Bronchial epithelial cell (primary cell): ENCODE measurements at places on chromosomes 13 and 19. TPM values are rescaled to one million over a fixed set of nuclear protein-coding genes. Genes with fewer than 3 reads are reported as not detected.

GRCh38 chr19:11208561-11209471 lies 11.5 kb upstream of the KANK2 start:
- no peak for DNase-seq

GRCh38 chr19:48085076-48085475 lies 25.5 kb downstream of the PLA2G4C start:
- no peak for DNase-seq

The ZNF256 gene
- total RNA-seq, result 8.3 and 8.4 TPM in 2 replicates

DNA sequence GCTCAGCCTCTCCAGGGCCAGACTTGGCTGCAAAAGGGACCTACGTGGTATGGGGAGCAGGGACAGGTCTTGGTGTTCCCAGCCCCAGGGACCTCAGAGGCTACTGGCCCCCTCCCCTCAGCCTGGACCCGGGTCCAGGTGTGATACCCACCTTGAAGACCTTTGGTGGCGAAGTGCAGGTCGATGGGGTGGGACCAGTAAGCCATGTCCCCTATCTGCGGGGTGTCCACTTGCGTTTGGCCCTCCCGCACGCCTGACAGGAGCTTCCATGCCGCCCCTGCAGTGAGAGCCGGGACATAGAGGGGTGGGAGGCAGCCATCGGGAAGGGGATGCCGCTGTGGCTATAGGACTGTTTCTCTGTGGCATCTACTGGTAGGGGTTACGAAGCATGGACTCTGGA lies 4.0 kb upstream of the TGFB1 start:
- DNase-seq, result no peak

The CNFN gene
- total RNA-seq, result 1.7 TPM in 1 of 2 replicates, not detected in the other

GRCh38 chr13:97023117-97023516 lies 28.8 kb upstream of the OXGR1 start:
- DNase-seq, result no peak

- no peak for DNase-seq
Measured at GRCh38 chr13:98874029-98874397, 103.9 kb downstream of the DOCK9 start.

The SYT3 gene
- not detected in 2 replicates for total RNA-seq

DNA sequence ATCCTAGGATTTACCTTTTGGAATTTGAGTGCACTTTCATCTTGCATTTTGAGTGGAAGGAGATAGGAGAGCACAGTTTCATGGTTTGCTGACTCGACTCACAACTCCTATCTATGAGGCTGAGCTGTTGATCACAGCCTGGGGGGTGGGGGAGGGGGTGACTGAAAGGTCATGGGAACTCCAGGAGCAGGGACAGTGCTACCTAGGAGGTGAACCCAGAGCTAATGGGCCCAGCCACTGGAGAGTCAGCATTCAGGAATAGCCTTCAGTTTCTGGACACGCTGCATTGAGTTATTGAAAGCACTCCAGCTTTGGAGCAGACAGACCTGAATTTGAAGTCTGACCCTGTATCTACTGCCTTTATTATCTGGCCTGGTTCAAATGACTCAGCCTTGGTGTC lies 339.9 kb downstream of the SLC7A1 start:
- no peak for DNase-seq

GRCh38 chr13:108096301-108096915 lies 118.9 kb downstream of the LIG4 start:
- no peak for DNase-seq

- peak; percentile 17 for DNase-seq
Measured at GRCh38 chr13:29698106-29698505, 102.6 kb upstream of the SLC7A1 start.

The GPR12 gene
- total RNA-seq, result not detected in 2 replicates

GRCh38 chr13:78215458-78216108 lies 297.0 kb upstream of the EDNRB start:
- DNase-seq, result no peak

The FOXA3 gene
- not detected in 2 replicates for total RNA-seq

The CEACAM6 gene
- total RNA-seq, result 13.7 and 41.6 TPM in 2 replicates

DNA sequence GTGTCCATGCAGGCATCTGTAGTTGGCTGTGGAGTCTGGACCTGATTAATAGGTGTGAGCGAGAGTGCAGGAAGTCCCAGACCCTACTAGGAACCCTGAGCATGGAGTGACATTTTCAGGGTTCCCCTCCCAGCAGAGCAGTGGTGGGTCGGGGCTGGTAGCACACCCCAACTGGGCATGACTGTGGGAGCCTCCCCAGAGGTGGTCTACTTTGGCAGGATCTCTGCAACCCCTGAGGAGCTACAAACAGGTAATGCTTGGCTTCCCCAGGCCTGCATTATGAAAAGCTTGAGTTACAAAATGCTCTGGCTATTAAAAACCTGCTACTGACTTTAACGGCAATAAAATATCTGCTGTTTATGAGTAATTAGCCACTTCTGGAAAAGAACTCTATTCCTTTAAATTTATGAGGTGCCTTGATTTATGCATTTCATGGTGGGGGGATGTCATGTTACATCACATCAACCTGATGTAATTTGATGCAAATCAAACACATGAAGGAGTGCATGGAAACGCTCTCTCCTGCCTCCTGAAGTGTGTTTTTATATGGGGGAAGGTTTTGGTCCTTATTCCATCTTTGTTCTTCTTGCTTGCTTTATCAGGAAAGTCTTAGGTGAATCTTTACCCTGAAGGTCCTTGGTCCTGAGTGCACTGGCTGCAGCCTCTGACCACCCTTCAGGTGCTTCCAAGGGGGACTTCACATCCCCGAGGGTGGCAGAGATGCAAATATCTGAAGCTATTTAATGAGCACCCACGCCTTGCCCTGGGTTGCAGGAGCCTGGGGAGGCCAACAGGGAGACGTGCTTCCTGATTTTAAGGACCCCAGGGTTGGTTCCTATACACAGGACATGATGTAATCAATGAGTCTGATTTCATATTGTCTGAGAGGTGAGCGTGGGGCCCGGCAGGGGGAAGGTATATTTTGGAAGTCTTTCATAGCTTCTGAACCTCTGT lies 54.0 kb downstream of the ZNF536 start:
- DNase-seq, result no peak

The EPN1 gene
- total RNA-seq, result 28.2 and 80.5 TPM in 2 replicates

DNA sequence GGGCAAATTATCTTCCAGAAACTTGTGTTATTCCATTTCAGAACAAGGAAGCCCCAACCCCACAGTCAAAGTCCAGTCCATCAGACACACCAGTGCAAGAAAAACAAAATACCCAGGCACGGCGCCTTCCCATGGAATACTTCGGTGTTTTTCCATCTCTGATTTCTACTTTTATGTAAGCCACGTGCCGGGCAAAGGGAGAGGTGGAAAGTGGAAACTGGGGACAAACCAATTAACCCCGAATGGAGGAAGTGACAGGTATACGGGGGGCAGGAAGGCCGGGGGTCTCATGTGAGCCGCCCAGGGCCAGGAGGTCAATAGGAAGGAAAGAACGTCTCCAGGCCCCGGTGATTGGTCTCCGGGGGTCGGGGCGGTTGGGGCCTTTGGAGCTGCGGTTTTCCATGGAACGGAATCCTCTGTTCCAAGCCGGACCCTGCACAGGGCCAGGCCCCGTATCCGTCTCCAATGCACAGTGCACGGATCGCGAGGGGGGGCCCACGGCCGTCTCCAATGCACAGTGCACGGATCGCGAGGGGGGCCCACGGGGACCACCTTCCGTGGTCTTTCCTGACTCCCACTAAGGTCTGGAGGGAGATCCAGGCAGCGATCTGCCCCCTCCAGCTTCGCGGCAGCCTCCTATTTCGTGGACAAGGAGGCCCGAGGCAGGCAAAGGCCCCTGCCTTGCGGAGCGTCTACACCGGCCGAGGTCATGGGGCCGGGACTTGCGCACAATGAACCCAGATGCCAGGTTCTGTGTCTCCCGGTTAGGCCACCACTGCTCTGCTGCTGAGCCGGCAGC lies 79.7 kb downstream of the GADD45B start:
- DNase-seq, result no peak

The RNF17 gene
- not detected in 2 replicates for total RNA-seq

- DNase-seq, result peak; percentile 81
Measured at GRCh38 chr13:51797664-51798488, 6.1 kb downstream of the DHRS12 start.

DNA sequence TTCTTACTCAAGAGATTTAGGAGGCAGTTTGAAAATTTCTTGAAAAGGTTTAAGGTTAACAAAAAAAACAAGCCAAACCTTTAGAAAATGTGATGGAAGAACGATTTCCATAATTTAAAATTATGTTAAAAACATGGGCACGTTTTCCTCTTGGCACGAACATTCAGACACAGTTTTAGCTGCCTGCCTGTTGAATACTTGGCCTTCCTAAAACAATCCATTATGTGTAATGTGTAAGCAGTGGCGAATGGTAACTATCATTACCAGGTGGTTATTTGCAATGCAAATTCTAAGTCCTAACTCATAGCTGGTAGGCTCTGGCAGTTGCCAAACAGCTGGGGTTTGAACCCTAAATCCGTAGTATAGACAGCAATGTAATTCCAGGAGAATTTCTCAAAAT lies 1425.7 kb upstream of the SLC10A2 start:
- DNase-seq, result no peak

The ACP7 gene
- total RNA-seq, result 0.53 and 0.77 TPM in 2 replicates

The MED25 gene
- total RNA-seq, result 8.2 and 10.2 TPM in 2 replicates

DNA sequence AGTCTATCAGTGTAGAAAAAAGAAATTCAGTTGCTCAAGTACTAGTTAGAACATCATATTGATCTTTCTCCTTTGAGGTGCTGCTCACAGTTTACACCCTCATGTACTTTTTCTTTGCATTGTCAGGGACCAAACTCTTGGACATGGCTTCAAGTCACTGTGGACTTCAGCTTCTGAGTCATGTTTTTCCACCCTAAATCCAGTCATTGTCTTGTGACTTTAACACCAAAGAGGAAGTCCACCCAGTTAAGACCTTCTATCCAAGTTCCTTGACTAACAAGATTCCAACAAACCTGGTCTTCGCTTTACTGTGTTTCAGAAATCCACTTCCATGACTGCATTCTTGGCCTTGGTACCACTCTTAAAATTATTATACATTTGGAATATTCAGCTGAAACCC lies 206.7 kb upstream of the ARGLU1 start:
- DNase-seq, result no peak

GRCh38 chr19:18008814-18009213 lies 844 bp downstream of the ARRDC2 start:
- no peak for DNase-seq

- DNase-seq, result peak; percentile 33
Measured at GRCh38 chr13:87661471-87661870, 9.7 kb upstream of the SLITRK5 start.

GRCh38 chr13:27296496-27296895 lies 25.9 kb downstream of the RASL11A start:
- no peak for DNase-seq

The PRKD2 gene
- total RNA-seq, result 18.8 and 24.5 TPM in 2 replicates

- DNase-seq, result no peak
Measured at GRCh38 chr13:75324413-75324940, 157.5 kb downstream of the TBC1D4 start.

The NLRP9 gene
- not detected in 2 replicates for total RNA-seq

GRCh38 chr13:89205856-89206520 lies 1534.8 kb downstream of the SLITRK5 start:
- DNase-seq, result peak; percentile 38

- DNase-seq, result no peak
Measured at GRCh38 chr13:26713341-26713740, 47.2 kb downstream of the GPR12 start.

DNA sequence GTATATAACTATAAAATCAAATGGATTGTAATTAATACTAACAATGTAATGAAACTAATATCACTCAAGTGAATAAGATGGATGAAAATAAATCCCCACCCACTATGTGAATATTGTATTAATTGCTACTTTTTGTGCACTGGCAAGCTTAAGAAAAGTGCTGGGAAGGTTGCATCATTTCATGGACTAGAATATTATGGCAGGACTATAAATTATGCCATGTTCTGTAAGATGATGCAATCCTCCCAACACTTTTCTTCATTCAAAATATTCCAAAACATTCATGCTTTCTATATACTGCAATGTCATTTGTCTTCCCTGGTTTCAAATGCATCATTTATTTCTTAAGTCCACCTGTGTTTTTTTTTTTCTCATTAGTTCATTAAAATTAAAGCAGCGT lies 457.6 kb upstream of the GPC6 start:
- DNase-seq, result no peak

DNA sequence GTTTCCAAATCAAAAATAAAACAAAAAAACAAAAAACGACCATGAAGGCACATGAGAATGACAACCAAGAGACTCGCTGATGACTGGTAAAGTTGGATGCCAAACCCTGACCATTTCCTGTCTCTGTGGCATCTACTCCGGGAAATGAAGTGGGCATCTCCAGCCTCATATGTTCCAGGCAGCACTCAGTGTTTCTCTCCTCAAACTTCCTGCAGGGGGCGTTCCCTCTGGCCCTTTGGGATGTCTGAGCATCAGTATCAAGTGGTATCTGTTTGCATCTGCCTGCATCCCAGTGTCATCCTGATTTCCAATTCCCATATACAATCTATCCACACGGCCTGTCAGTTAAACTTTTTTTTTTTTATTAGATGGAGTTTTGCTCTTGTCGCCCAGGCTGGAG lies 9.8 kb upstream of the SIGLEC12 start:
- DNase-seq, result no peak
